ENCODE measurements at places on chromosomes 2 and 18.
A peak's percentile ranks its signal among the peaks of the same experiment; 100 is the strongest.

DNA sequence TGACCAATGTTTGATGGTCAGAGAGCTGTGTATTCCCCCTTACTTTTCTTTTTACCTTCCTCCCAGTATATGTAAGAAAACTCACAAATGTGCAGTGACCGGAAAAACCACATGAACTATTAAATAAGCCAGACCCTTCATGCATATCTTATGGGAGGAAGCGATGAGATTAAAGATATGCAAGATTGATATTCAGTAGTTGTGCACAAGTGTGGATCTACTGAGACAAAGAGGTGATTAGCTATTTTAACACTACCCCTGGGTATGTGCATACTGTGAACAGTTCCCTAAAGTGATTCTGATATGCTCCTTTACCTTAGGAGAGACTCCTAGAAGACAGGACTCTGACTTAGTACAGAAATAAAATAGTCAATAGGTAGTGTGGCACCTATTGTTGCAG, 328.3 kb downstream of the EPHA4 start:
- H3K36me3 ChIP-seq: no peaks in the 10 kb centered on the region
- H3K27ac ChIP-seq: no peak overlapping the region
- H3K27me3 ChIP-seq: no peaks in the 10 kb centered on the region
- no peak overlapping the region for H3K4me3 ChIP-seq
- no peak for DNase-seq

GRCh38 chr18:48409591-48410094, 460 bp upstream of the ZBTB7C start:
- H3K27me3 ChIP-seq: no peaks in the 10 kb centered on the region
- peak overlapping the region; percentile 74 for H3K4me3 ChIP-seq
- H3K36me3 ChIP-seq: no peaks in the 10 kb centered on the region
- peaks cover 49% of the 10 kb centered on the region for H3K4me1 ChIP-seq
- H3K27ac ChIP-seq: peak overlapping the region; percentile 86

DNA sequence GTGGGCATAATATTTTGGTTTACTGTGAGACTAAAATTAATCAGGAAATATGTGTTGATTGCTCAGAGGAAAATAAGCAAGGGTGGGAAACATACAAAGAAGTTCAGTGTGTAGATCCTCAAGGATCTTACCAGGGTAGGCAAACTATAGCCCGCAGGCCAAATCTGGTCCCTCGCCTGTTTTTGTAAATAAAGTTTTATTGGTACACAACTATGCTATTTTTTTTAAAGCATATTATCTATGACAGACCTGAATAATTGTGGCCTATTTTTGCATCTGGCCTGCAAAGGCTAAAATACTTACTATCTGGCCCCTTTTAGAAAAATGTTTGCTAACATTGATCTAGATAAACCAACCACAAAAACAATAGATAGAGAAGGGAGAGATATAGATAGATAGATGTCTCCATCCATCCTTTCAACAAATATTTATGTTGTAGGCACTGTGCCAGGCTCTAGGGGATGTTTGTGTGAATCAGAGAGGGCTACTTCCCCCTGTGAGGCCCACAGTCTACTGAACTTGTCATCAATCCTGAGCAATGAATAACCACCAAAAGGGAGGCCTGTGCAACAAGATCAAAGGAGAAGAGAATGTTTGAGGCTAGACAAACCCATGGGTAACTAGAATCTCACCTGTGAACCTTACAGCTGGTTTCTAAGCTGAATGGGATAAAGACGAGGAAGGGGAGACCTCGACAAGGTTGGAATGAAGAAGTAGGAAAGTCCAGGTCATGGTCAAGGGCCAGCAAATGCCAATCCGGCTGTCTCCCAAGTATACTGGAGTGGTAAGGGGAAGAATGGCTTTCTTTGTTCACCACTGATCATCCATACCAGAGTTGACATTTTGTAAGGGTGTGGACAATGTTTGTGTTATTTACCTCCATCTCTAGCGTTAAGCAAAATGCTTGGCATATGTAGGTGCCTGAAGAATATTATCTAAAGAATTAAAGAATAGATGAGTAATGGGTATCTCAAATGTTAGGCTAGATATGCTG, 23.6 kb downstream of the ALPK2 start:
- no peak for DNase-seq
- H3K4me1 ChIP-seq: peaks cover 17% of the 10 kb centered on the region
- no peak overlapping the region for H3K4me3 ChIP-seq
- no peaks in the 10 kb centered on the region for H3K27me3 ChIP-seq
- H3K36me3 ChIP-seq: no peaks in the 10 kb centered on the region

DNA sequence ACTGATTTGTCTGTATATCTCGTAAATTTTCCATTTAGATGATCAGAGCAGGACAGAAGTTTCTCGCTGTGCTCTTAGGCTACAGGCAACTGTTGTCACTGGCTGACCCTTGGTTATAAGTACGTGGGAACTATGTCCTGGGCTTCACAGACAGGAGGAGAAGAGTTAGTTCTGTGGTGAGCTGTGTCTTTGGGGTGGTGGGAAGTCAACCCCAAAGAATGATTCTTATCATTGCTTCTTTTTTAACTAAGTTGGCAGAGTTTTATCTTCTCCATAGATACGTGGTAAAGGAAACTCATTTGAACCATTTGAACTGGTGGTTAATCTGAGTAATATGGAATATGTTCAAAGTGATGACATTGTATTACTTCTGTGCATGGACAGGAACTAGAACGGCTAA, 230.6 kb upstream of the EPAS1 start:
- no peak overlapping the region for H3K4me3 ChIP-seq
- no peak overlapping the region for H3K27ac ChIP-seq
- DNase-seq: no peak

- H3K27me3 ChIP-seq: no peaks in the 10 kb centered on the region
- H3K36me3 ChIP-seq: no peaks in the 10 kb centered on the region
Observed at GRCh38 chr2:124489686-124490085, 464.6 kb downstream of the CNTNAP5 start.

DNA sequence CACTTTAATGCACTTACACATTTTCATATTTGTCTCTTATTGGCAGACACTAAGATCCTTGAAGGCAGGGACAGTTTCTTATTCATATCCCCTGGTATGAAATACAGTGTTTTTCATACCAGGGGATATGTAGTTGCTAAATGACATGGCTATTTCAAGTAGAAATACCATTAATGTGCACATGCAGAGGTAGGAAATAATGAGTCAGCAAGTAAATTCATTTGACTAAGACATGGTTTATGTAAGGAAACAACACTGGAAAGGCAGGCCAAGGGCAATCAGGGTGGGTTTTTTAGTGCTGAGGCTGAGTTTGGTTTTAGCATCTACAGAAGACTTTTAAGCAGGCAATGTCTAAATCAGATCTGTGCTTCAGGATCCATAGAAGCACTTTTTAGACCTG, 155.9 kb downstream of the WDPCP start:
- no peak overlapping the region for H3K27ac ChIP-seq
- H3K4me1 ChIP-seq: peaks cover 10% of the 10 kb centered on the region
- H3K4me3 ChIP-seq: no peak overlapping the region
- no peaks in the 10 kb centered on the region for H3K36me3 ChIP-seq
- no peaks in the 10 kb centered on the region for H3K27me3 ChIP-seq

- no peak for DNase-seq
- no peak overlapping the region for H3K4me3 ChIP-seq
- no peaks in the 10 kb centered on the region for H3K36me3 ChIP-seq
- no peaks in the 10 kb centered on the region for H3K4me1 ChIP-seq
Observed at GRCh38 chr2:71776227-71776626, 322.9 kb downstream of the DYSF start.

DNA sequence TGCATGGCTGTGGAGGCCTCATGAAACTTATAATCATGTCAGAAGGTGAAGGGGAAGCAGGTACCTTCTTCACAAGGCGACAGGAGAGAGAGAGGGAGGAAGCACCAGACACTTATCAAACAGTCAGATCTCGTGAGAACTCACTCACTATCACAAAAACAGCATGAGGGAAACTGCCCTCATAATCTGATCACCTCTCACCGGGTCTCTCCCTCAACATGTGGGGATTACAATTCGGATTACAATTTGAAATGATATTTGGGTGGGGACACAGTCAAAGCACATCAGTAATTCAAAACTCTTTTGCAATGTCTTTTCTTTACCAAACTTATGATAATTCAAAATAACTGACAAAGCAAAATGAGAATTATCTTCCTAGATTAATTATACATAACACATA, 8.5 kb upstream of the CCDC68 start:
- no peak overlapping the region for H3K27ac ChIP-seq
- no peak for DNase-seq
- no peak overlapping the region for H3K4me3 ChIP-seq
- peaks cover 4% of the 10 kb centered on the region for H3K27me3 ChIP-seq
- H3K36me3 ChIP-seq: no peaks in the 10 kb centered on the region

DNA sequence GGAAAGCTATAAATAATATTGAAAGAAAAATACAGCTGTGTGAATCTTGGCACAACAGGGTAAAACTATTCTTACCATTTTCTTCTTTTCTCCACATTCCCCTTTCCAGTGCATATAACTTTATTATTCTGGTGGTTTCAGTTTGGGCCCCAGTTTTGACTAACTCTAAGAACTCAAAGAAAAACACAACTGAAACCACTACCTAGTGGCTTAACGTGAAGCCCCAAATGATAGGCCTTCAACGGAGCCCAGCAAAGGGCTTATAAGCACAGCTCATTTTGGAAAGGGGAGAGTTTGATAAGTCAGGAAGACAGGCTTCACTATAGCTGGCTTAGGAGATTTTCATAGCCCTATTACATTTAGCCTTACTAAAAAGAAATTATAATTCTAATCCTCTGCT, 62.4 kb downstream of the PPP1R1C start:
- no peak overlapping the region for H3K4me3 ChIP-seq
- DNase-seq: no peak
- no peaks in the 10 kb centered on the region for H3K36me3 ChIP-seq
- H3K27me3 ChIP-seq: no peaks in the 10 kb centered on the region
- H3K4me1 ChIP-seq: no peaks in the 10 kb centered on the region
- H3K27ac ChIP-seq: no peak overlapping the region

DNA sequence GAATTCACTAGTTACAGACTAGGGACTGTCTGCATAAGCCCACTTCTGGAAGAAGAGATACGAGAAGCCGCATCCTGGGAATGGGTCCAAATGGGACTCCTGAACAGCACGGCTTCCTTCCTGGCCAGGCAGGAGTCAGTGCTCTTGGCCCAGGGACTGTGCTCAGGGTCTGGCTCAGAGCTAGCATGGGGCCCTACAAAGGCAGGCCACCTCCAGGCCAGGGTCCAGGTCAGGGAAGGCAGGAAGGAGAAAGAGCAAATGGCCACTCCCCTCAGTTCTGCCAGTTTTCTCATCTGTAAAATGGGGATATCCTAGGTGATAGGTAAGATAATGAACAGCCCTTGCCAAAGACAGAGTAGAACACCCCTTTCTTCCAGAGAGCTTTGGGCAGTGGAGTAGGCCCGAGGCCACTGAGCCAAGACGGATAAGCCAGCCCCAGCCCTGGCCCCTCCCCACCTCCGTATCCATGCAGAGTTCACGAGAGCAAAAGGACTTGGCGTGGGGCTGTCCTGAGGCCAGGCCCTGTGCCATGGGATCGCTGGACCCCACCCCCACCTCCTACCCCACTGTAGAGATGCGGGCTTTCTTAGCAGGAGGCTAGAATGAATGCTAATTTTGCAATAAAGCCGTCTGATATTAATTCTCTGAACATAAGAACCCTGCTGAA, 190.1 kb downstream of the MGAT5 start:
- no peaks in the 10 kb centered on the region for H3K27me3 ChIP-seq
- no peak overlapping the region for H3K27ac ChIP-seq
- H3K4me3 ChIP-seq: no peak overlapping the region
- no peaks in the 10 kb centered on the region for H3K36me3 ChIP-seq
- H3K4me1 ChIP-seq: no peaks in the 10 kb centered on the region

GRCh38 chr2:178830451-178830850, 23.2 kb upstream of the TTN start:
- no peaks in the 10 kb centered on the region for H3K27me3 ChIP-seq
- no peak for DNase-seq
- no peak overlapping the region for H3K27ac ChIP-seq

- no peak overlapping the region for H3K27ac ChIP-seq
- peaks cover 21% of the 10 kb centered on the region for H3K36me3 ChIP-seq
- H3K4me3 ChIP-seq: no peak overlapping the region
- no peaks in the 10 kb centered on the region for H3K27me3 ChIP-seq
- peaks cover 16% of the 10 kb centered on the region for H3K4me1 ChIP-seq
Observed at GRCh38 chr2:241612156-241613016, 24.6 kb downstream of the THAP4 start.

DNA sequence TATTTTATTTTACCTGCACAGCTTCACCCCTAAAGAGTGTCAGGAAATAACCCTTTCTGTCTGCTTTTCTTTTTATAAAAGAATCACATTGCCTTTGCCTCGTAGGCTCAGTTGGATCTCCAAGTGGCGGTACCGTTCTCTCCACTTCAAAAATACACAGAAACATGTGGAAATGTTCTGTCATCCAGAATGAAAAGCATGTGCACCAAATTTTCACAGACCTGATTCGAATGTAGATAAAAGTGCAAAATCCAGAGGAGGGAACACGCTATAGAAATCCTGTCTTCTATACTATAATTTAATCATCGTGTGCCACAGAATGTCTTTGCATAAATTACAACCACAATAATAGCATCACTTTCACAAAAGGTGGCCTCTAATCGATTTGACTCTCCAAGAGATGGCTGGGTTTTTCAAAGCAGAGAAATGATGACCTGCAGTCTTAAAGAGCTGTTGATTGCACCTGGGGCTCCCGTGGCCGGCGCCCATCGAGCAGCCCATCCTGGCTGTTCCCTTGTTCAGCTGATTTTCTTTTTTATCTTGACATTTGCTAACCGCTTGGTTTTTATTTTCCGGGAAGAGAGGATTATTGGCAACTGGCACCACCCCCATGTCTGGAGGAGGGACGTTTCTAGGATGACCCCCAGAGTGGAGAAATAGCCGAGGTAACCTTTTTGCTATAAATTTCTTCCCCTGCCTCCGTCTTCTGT, 290.2 kb downstream of the SOX11 start:
- no peaks in the 10 kb centered on the region for H3K36me3 ChIP-seq
- H3K4me1 ChIP-seq: no peaks in the 10 kb centered on the region
- H3K27ac ChIP-seq: no peak overlapping the region
- no peaks in the 10 kb centered on the region for H3K27me3 ChIP-seq

DNA sequence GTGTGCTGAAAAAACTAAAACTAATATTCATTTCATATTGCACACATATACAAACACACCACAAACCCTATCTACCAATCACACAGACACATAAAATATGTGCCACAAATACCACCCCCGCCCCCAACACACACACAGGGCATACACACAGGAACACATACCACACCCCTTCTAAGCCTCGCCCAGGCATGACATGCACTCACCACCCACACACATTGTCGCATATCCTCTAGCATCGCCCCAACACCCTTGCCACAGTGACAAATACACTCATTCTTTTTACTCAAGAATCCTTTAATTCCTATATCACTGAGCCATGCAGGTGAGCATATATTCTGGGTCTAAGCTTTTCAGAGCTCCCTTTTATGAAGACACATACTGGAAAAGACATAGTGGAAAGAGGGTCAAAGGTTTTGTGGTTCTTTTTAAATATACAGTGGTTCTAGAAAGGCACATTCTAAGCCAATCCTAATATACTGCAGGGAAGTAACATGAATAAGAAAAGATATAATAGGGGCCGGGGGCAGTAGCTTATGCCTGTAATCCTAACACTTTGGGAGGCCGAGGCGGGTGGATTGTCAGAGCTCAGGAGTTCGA, 24.5 kb upstream of the LCLAT1 start:
- peaks cover 15% of the 10 kb centered on the region for H3K4me1 ChIP-seq
- no peaks in the 10 kb centered on the region for H3K36me3 ChIP-seq
- no peak overlapping the region for H3K4me3 ChIP-seq

- H3K36me3 ChIP-seq: no peaks in the 10 kb centered on the region
- no peak overlapping the region for H3K27ac ChIP-seq
- no peaks in the 10 kb centered on the region for H3K27me3 ChIP-seq
- no peak overlapping the region for H3K4me3 ChIP-seq
- H3K4me1 ChIP-seq: no peaks in the 10 kb centered on the region
Observed at GRCh38 chr2:77391119-77391518, 131.1 kb downstream of the LRRTM4 start.

GRCh38 chr2:149388120-149388816, 57.9 kb downstream of the LYPD6 start:
- no peak for DNase-seq
- no peaks in the 10 kb centered on the region for H3K4me1 ChIP-seq
- H3K27me3 ChIP-seq: no peaks in the 10 kb centered on the region
- no peak overlapping the region for H3K4me3 ChIP-seq
